Urothelium cell line (cell line): ENCODE measurements at places on chromosomes 16 and 17.
A peak's percentile ranks its signal among the peaks of the same experiment; 100 is the strongest.

GRCh38 chr17:71709946-71710345, 410.9 kb upstream of the SOX9 start:
- no peak for DNase-seq

DNA sequence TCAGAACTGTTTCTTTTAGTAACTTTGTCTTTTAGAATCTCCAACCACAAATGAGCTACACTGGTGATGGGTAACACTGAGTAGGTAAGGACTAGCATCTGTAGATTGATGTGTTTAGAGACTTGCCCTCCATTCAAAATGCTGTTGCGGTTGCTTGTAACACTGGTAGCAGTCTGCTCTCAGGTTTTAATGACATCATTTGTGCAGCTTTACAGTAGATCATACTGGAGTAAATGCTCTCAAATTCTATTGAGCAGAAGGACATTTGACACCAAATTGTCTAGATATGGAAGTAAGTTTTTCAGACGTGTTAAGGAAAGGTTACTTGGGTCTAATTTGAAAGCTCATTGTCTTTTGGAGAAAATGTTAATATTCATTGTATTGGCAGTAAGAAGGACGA, 98.8 kb downstream of the NLK start:
- no peak for DNase-seq

DNA sequence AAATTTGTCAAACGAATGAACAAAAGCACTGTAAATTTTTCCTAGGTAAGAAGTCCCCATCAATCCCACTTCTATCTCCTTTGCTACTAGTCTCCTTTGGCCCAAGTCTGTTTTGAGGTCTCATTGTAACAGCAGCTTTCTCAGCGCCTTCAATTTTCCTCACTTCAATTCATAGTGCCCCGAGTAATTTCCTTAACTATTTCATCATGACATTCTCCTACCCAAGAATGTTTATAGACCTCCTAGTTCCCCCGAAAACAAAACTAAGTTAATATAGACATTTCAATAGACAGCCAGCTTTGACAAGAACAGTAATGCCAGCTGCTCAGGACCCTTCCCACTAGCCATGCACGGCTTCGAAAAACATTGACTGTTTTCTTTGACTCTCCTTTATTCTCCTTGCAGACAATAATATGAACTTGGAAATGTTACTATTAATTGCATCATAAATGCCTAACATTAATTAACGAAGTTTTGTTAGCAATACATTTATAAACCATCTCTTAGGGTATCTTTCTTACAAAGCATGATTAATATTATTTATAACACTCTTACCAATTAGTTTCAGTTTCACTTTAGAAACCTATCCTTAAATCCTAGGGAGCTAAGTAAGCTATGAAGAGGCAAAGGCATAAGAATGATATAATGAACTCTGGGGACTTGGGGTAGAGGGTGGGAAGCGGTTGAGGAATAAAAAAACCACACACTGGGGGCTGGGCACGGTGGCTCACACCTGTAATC, 22.8 kb downstream of the GLG1 start:
- no peak for DNase-seq

- DNase-seq = peak; percentile 44
These were observed 47.5 kb downstream of the SLC6A2 start for GRCh38 chr16:55703003-55704001.

GRCh38 chr17:76219670-76220383, 20.5 kb downstream of the RNF157 start:
- DNase-seq = no peak

- DNase-seq = no peak
These were observed 17.3 kb downstream of the RFFL start for GRCh38 chr17:35046245-35046644.

GRCh38 chr17:51869387-51869786, 289.1 kb downstream of the CA10 start:
- DNase-seq = peak; percentile 31

- no peak for DNase-seq
These were observed 39.6 kb downstream of the STX8 start for GRCh38 chr17:9536061-9536460.

- DNase-seq = no peak
These were observed 1.6 kb downstream of the TPPP3 start for GRCh38 chr16:67391424-67392300.

GRCh38 chr16:19703172-19703889, 14.7 kb downstream of the KNOP1 start:
- DNase-seq = no peak

DNA sequence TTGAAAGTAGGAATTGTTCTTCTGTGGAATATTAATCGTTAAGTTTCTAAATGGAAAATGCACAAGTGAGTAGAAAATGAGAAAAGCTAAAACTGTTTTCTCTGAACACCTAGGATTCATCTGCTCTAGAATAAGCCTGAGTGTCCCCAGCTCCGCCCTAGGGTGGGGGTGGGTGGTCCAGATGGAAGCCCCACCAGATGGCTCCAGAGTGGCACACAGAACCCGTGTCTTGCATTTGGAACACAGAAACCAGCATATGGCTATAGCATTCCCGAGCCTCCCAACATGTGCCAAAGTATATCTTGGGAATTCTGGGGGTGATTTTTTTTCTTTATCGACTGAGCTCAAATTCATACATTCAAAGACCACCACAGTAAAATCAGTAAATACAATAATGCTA, 517.7 kb upstream of the PSMD7 start:
- DNase-seq = no peak

- DNase-seq = no peak
These were observed 9.3 kb downstream of the KCTD5 start for GRCh38 chr16:2691491-2692248.

GRCh38 chr17:2837147-2837561, 40.9 kb downstream of the RAP1GAP2 start:
- DNase-seq = no peak

- no peak for DNase-seq
These were observed 290.1 kb downstream of the C16orf95 start for GRCh38 chr16:87027056-87027616.

DNA sequence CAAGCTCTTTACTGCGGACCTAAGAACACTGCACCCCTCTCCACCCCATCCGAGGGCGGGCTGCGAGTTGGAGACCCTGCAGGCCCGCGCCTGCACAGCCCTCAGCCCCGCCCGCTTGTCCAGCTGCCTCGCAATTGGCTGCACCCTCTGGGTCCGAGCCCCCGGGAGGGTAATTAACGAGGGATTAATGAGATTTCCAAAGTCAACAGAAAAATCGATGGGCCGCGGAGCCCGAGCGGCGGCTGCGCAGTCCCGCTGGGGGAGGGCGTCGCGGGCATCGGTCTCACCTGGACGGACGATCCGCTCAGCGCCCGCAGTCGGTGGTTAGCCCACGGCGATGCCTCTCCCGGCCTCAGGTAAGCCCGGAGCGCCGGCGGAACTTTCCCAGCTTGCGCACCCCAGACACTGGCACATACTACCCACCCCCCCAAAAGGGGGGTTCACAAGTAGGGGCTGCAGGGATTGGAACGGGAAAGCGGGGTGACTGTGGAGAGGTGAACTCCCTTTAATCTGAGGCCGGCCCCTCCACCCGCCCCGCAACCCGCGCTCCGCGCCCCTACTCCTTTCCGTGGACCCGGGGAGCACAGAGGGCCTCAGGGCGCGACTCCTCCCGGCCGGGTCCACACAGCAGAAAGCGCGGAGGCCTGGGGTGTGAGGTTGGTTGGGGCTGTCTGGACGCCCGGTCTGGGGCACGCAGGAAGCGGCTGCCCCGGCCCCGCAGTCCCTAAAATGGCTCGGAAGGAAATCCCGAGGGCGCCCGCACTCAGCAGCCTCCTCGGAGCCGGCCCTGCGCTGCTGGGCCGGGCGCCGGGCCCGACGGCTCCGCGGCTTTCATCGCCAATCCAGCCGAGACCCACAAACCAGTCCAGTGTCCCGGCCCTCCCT, at the start of gene OTOP3:
TSS of gene OTOP3 (plus strand) at position 314 of the 885 bp plus-strand sequence. CDS start at position 338, 24 bp downstream.
- no peak for DNase-seq

GRCh38 chr17:47203984-47204721, 5.0 kb upstream of the MYL4 start:
- peak; percentile 27 for DNase-seq

- no peak for DNase-seq
These were observed 607.2 kb downstream of the WWOX start for GRCh38 chr16:78706637-78707036.

DNA sequence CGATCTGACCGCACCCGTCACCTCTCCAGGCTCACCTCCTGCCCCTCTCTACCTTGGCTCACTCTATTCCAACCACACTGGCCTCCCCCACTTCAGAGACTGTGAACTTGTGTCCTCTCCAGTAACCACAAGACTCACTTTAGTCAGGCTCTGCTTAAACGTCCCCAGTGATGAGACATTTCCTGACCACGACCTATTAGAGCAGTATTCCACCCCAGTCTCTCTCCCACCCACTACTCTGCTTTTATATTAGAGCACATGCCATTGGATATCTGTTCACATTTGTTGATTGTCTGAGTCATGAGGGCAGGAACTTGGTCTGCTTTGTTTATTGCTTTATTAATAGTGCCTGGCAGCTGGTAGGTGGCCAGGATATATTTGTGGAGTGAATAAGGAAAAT, 20.1 kb downstream of the COX11 start:
- peak; percentile 74 for DNase-seq

- peak; percentile 70 for DNase-seq
These were observed 61.3 kb upstream of the KIFC3 start for GRCh38 chr16:57863434-57864160.

DNA sequence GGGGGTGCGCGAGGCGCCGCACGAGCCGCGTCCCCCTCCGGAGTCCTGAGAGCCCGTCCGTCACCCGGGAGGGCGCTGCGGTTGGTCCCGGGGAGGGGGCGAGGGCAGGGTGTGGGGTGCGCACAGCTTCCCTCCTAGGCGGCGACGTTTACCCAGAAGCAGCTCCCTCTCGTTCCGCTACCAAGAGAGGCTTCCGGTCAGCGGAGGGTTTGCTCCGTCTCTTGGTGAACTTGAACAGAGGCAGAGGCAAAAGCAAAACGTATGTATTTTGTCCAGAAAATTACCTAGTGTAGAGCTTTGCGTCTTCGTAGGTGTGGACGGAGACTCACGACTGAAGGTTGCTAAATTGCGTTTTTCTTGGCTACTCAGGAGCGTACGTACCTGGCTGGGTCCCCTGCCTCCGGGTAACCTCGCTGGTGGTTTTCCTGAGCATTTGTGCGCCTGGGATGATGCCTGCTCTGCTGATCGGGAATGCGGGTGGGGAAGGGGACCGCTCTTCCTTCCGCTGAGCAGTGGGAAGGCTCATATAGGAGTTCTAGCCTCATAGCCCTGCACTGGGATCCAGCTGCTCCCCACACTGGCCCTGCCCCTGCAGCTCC, 833 bp downstream of the WSCD1 start:
- DNase-seq = peak; percentile 4

GRCh38 chr17:62309396-62309795, 71.0 kb upstream of the EFCAB3 start:
- no peak for DNase-seq

DNA sequence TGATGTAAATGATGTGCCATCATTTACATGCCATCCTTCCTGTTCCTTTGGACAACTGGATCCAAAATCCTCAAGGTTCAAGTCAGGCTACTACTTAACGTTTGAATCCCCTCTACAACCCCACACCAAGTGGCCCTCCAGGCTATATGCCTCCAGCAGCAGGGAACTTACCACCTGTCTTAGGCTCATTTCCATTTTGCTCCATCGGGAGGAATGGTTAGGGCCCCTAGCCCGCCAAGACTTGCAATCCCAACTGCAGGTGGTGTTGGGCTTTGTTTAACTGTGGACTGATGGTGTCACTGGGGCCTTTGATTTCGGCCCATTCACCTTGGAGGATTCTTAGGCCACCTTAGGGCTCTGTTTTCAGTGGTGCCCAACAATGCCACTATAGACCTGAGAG, 9.7 kb downstream of the HNF1B start:
- DNase-seq = no peak

DNA sequence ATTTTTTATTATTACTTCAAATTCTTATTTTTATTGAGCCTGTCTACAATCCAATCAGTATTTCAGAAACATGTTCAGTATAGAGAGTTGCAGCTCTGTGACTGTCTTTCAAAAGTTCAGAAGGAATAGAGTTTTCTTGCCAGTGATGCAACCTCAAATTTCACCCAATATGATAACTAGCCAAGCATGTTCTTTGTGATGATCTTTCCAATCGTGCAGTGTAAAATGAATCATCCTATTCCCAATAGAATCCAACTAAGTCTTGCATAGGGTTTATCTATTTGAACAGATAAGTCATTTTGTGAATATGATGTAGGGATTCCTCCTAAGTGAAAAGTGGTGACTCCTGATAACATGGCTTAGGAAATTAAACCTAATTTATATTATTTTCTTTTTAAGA, 937.8 kb downstream of the KCNJ2 start:
- DNase-seq = no peak

- no peak for DNase-seq
These were observed 15.5 kb downstream of the AXIN2 start for GRCh38 chr17:65545705-65546523.

GRCh38 chr16:19112099-19112407, 1.7 kb upstream of the ITPRIPL2 start:
- no peak for DNase-seq

DNA sequence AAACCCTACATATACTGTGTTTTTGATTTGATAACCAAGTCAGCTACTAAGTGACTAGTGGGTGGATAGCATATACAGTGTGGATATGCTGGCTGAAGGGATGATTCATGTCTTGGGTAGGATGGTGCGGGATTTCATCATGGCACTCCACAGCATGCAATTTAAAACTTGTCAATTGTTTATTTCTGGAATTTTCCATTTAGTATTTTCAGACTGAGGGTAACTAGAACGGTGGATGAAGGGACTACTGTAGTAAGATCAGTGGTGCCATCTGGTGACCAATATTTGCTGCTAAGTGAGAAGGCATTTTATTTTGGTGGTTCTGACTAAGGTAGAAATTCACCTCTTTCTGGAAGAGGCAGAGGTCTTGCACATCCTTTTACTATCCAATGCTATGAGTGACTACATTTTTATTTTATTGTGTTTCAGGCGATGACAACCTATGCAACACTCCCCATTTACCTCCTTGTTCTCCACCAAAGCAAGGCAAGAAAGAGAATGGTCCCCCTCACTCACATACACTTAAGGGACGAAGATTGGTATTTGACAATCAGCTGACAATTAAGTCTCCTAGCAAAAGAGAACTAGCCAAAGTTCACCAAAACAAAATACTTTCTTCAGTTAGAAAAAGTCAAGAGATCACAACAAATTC, 3.1 kb downstream of the CDC6 start:
- DNase-seq = peak; percentile 43
